Activated CD4-positive, alpha-beta T cell treated with anti-CD3 and anti-CD28 coated beads for 36 hours (primary cell): ENCODE measurements at places on chromosomes 3 and 15.
A peak's percentile ranks its signal among the peaks of the same experiment; 100 is the strongest.

DNA sequence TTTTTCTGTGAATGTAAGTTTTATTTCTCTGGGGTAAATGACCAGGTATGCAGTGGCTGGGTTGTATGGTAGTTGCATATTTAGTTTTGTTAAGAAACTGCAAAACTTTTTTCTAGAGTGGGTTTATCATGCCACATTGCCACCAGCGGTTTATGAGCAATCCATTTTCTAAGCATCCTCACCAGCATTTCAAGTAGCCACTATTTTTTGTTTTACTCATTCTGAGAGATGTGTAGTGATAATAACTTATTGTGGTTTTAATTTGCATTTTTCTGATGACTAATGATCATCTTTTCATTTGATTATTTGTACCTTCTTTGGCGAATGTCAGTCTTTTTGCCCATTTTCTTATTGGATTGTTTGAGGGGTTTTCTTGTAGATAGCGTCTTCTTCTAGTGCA lies 56.2 kb downstream of the SPRED1 start:
- no peaks in the 10 kb centered on the region for H3K36me3 ChIP-seq
- peaks cover 11% of the 10 kb centered on the region for H3K4me1 ChIP-seq
- peak; percentile 28 for DNase-seq
- H3K4me3 ChIP-seq: no peak overlapping the region
- no peak overlapping the region for H3K27ac ChIP-seq

DNA sequence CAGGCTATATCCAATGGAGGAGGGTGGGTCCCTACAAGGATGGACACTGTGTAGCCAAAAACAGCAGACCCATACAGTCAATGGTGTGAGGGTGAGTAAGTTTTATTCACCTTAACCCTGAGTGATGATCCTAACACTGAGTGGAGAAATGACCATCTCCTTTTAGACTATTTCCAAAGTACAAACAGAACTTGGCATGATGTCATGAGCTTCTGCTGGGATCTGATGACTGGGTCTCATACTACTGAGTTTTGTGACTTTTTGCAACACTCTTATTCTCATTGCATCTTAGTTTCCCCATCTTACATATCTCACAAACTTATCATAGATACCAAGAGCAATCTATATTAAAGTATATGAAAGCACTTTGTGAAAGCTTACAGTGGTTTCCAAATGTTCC lies 330.3 kb upstream of the CFAP20DC start:
- no peaks in the 10 kb centered on the region for H3K27me3 ChIP-seq
- peaks cover 38% of the 10 kb centered on the region for H3K4me1 ChIP-seq
- no peak overlapping the region for H3K27ac ChIP-seq
- H3K4me3 ChIP-seq: no peak overlapping the region

- H3K36me3 ChIP-seq: no peaks in the 10 kb centered on the region
- H3K4me1 ChIP-seq: no peaks in the 10 kb centered on the region
- H3K27me3 ChIP-seq: no peaks in the 10 kb centered on the region
- H3K27ac ChIP-seq: no peak overlapping the region
- no peak for DNase-seq
These were observed 80.9 kb downstream of the DUT start for GRCh38 chr15:48411971-48412591.

GRCh38 chr3:114362815-114363214 lies 69.0 kb downstream of the TIGIT start:
- no peak for DNase-seq
- no peaks in the 10 kb centered on the region for H3K27me3 ChIP-seq
- peaks cover 5% of the 10 kb centered on the region for H3K4me1 ChIP-seq

DNA sequence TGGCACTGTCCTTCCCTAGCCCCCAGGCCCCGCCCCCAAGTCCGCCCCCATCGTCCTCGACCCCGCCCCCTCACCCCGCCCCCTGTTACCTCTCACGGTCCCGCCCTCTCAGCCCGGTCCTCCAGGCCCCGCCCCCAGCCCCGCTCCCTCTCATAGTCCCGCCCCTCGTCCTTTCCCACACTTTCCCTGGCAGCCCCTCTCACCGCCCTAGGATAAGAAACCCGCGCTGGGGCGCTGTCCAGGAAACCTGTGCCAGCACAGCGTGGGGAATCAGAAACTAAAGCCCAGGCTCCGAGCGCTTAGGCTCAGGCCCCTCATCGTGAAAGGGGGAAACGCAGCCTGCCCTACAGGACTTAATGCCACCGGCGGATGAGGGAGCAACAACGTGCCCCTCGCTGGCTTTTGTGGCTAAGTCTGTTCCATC lies 20.9 kb downstream of the TRPM1 start:
- no peak overlapping the region for H3K27ac ChIP-seq
- peak; percentile 64 for DNase-seq
- peaks cover 2% of the 10 kb centered on the region for H3K4me1 ChIP-seq
- H3K27me3 ChIP-seq: peaks cover 16% of the 10 kb centered on the region
- no peak overlapping the region for H3K4me3 ChIP-seq
- H3K36me3 ChIP-seq: no peaks in the 10 kb centered on the region

GRCh38 chr3:12903000-12903800 lies 61.8 kb upstream of the RPL32 start:
- peaks cover 15% of the 10 kb centered on the region for H3K36me3 ChIP-seq
- no peak overlapping the region for H3K4me3 ChIP-seq
- no peak for DNase-seq
- no peak overlapping the region for H3K27ac ChIP-seq
- peaks cover 2% of the 10 kb centered on the region for H3K4me1 ChIP-seq

DNA sequence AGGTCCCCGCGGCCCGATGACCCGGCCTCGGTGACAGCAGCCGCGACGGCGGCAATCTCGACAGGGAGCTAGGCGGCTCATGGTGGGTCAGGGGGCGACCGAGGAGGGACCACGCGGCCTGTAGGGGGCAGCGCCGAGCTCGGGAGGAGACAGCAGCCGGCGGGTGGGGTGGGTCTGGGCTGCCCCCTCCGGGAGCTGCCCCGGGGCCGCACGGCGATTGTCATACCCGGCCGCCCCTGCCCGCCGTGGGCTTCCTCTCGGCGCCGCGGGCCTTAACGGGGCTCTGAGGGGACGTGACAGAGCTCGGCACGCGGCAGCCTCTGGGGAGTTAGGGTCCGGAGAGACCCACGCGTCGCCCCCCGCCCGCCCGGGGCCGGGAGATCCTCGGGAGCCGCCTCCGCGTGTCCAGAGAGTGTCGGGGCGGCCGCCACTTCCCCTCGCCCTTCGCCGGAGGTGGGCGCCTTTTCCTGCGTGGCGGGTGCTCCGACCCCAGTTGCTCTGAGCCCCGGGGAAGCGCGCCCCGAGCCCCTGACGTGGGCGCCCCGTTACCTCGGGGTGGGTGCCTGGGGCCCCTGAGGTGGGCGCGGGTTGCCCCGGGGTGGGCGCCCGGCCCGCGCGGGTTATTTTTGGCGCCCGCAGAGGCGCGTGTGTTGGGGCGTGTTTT lies 539 bp upstream of the PLCL2 start:
- peak overlapping the region; percentile 93 for H3K4me3 ChIP-seq
- H3K36me3 ChIP-seq: no peaks in the 10 kb centered on the region
- DNase-seq: peak; percentile 87
- H3K27me3 ChIP-seq: no peaks in the 10 kb centered on the region

DNA sequence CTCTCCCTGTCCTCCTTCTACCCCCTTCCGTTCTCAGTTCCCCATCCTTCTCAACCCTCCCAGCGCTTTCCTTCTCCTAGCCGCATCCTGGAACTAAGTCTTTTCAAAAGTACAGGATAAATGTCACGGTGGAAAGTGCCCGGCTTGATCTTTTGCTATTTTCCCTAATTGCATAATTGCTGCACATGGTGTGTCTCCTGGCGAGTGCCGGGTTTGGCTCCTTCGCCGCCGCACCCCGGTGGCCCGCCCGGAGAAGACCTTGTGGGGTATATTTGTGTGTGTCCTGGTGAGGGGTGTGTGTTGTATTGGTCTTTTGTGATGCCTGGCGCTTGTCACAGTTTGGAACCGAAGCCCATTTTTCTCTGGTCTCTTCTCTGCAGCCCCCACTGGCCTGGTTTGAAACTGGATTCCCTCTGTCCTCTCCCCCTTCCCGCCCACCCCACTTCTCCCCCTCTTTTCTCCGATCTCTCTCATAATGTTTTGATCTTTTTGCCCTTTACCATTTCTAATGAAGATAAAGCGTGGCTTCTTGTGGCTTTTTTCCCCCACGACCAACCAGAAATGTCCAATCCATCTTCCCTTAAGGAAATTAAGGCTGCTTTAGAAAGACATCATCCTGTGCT lies 692 bp downstream of the UBE2E2 start:
- H3K36me3 ChIP-seq: no peaks in the 10 kb centered on the region
- peaks cover 23% of the 10 kb centered on the region for H3K4me1 ChIP-seq
- peak overlapping the region; percentile 83 for H3K4me3 ChIP-seq
- H3K27ac ChIP-seq: peak overlapping the region; percentile 76
- H3K27me3 ChIP-seq: peaks cover 11% of the 10 kb centered on the region

GRCh38 chr3:34364335-34364734 lies 565.9 kb downstream of the PDCD6IP start:
- DNase-seq: no peak
- no peaks in the 10 kb centered on the region for H3K36me3 ChIP-seq
- no peaks in the 10 kb centered on the region for H3K27me3 ChIP-seq

DNA sequence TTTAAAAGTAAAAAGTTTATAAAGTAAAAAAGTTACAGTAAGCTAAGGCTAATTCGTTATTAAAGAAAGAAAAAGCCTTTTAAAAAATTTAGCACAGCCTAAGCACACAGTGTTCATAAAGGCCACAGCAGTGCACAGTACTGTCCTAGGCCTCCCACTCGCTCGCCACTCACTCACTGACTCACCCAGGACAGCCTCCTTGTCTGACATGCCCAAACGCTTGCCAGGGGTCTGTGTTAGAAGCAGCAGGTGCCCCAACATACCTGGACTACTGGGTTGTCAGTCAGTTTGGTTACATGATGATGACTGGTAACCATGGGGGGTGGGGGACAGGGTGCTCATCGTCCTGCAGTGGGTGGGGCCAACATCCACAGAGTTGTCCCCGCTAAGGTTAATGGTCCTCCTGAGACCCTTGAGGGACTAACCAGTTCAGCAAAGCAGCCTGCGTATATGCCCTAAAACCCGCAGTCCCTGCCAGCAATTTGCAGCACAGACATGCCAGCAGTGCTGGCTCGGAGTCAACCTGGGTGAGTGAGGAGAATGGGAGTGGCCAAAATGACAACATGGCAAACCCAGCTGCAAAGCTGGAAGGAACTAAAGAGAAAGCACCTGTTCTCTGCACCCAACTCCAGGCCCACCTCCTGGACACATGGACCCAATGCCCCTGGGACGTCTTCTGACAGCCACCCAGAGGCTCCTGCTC lies 49.2 kb downstream of the CYFIP1 start:
- no peak for DNase-seq
- H3K27ac ChIP-seq: no peak overlapping the region
- no peaks in the 10 kb centered on the region for H3K4me1 ChIP-seq
- no peaks in the 10 kb centered on the region for H3K36me3 ChIP-seq
- no peak overlapping the region for H3K4me3 ChIP-seq

- H3K36me3 ChIP-seq: no peaks in the 10 kb centered on the region
- no peaks in the 10 kb centered on the region for H3K27me3 ChIP-seq
- no peak overlapping the region for H3K27ac ChIP-seq
- H3K4me3 ChIP-seq: no peak overlapping the region
- no peaks in the 10 kb centered on the region for H3K4me1 ChIP-seq
These were observed 221.3 kb downstream of the OPA1 start for GRCh38 chr3:193814166-193814892.

GRCh38 chr15:69511015-69511414 lies 58.4 kb downstream of the RPLP1 start:
- no peak overlapping the region for H3K4me3 ChIP-seq
- no peaks in the 10 kb centered on the region for H3K4me1 ChIP-seq
- peaks cover 9% of the 10 kb centered on the region for H3K27me3 ChIP-seq
- DNase-seq: no peak
- no peak overlapping the region for H3K27ac ChIP-seq
- H3K36me3 ChIP-seq: no peaks in the 10 kb centered on the region

DNA sequence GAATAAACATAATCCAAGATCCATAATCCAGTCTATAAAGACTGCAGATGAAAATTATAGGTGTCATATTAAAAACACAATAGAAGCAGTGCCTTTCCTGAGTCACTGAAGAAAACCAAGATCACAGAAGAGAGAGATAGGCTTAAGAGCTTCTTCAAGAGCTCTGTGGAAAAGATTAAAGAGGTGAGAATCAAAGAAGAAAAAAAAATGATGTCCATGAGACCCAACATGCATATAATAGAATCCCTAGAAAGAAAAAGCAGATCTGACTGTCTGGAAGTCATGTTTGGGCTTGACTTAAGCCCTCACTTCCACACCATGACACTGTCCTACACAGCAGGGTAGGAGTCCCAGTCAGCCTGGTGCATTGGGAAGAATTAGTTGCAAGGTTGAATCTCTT lies 205.6 kb upstream of the PROK2 start:
- H3K27me3 ChIP-seq: peaks cover 2% of the 10 kb centered on the region
- DNase-seq: no peak
- peak overlapping the region; percentile 17 for H3K27ac ChIP-seq
- H3K4me3 ChIP-seq: no peak overlapping the region
- H3K4me1 ChIP-seq: peaks cover 16% of the 10 kb centered on the region

GRCh38 chr15:59701880-59702279 lies 12.8 kb upstream of the BNIP2 start:
- peaks cover 5% of the 10 kb centered on the region for H3K27me3 ChIP-seq
- H3K36me3 ChIP-seq: no peaks in the 10 kb centered on the region
- H3K4me3 ChIP-seq: no peak overlapping the region
- H3K4me1 ChIP-seq: no peaks in the 10 kb centered on the region
- no peak overlapping the region for H3K27ac ChIP-seq

DNA sequence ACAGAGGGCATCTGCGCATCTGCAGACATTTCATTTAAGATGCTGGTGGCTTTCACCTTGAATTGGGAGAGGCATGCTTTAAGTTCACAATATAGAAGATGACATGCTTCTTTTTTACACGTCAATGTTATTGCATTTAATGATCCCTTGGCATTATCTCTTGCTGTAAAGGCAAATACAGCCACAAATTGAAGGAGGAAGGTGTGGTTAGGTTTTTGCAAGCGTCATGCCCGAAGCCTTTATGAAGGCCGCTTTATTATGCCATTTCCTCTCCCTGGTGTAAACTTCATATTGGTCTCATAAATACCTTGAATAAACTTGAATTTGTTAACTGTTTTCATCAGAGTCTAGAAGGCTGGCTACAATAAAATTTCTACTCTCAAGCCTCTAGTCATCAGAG lies 212.7 kb downstream of the PDZRN3 start:
- no peaks in the 10 kb centered on the region for H3K36me3 ChIP-seq
- no peak overlapping the region for H3K4me3 ChIP-seq
- peaks cover 2% of the 10 kb centered on the region for H3K27me3 ChIP-seq
- no peak for DNase-seq
- no peak overlapping the region for H3K27ac ChIP-seq

GRCh38 chr15:68256675-68257450 lies 20.7 kb upstream of the FEM1B start:
- no peaks in the 10 kb centered on the region for H3K36me3 ChIP-seq
- peak overlapping the region; percentile 66 for H3K4me3 ChIP-seq
- DNase-seq: peak; percentile 87
- no peaks in the 10 kb centered on the region for H3K27me3 ChIP-seq

DNA sequence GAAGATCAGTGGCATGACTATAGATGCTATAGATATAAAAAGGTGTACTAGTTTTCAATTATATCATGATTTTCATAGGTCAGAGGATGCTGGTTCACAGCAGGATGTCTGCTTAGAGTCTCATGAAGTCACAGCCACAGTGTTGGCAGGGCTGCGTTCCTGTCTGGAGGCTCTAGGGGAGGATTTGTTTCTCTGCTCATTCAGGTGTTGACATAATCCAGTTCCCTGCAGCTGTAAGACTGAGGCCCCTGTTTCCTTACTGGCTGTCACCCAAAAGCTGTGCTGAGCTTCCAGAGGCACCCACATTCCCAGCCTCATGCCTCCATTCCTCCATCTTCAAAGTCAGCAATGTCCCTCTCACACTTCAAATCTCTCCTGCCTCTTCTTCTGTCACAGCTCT lies 170.7 kb downstream of the OCA2 start:
- H3K27ac ChIP-seq: no peak overlapping the region
- no peak for DNase-seq
- H3K27me3 ChIP-seq: peaks cover 5% of the 10 kb centered on the region
- no peaks in the 10 kb centered on the region for H3K4me1 ChIP-seq
- no peak overlapping the region for H3K4me3 ChIP-seq
- no peaks in the 10 kb centered on the region for H3K36me3 ChIP-seq
